ENCODE measurements at places on chromosomes 16 and 17.

GRCh38 chr16:11437069-11437468 lies 91.8 kb downstream of the RMI2 start:
- DNase-seq, result no peak

GRCh38 chr17:75774991-75775668 lies 9.5 kb upstream of the UNK start:
- no peak for DNase-seq

- no peak for DNase-seq
Observed at GRCh38 chr17:8131844-8132441, 8.0 kb upstream of the HES7 start.

DNA sequence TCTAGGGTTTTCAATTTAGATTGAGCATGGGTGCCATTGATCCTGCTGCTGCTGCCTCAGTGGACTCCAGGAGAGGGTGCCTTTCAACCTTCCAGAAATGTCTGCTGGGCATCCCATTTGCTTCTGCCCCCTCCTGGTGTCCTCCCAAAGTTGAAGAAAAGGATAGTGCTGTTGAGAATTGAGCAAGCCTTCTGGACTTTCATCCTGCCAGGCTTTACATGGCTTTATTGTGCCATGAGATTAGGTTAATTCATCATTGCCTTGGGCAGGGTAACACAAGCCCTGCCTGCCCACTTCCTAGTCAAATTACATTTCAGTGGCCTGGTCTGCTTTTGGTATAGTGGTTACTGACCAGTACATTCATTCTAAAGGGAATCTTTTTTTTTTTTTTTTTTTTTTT lies 17.9 kb upstream of the TANGO6 start:
- DNase-seq, result no peak

GRCh38 chr16:81511371-81511770 lies 66.8 kb downstream of the CMIP start:
- no peak for DNase-seq

GRCh38 chr16:694187-694862 lies 4.1 kb upstream of the WDR24 start:
- DNase-seq, result no peak

DNA sequence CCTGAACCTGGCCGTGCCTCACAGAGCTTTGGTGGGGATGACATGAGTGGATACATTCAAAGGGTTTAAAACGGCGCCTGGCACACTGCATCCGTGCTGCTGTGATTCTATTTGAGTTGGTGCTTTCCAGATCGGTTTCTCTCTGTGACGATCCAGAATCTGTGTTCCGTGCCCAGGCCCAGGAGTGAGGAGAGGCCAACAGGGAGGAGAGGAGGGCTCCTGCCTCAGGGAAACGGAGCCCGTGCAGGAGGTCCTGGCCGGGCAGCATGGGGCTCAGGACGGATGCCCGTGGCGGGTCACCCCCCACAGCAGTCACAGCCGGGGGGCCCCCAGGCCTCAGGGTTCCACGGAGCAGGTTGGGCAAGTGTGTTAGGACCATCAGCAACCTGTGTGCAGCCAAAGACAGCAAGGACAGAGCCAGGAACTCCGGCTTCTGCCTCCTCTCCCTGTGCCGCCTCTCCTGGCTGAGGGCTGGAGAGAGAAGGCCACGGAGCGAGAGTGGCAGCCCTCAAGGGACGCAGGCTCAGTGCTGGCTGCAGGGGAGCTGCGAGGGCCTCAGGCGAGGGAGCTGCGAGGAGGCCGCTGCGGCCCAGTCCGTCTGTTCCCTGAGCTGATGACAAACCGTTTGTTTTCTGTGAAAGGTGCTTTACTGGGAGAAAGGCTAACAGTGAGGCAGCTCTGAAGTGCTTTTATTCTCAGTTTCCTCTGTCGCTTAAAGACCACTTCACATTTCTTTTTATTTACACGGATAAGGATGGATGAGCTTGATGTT lies 99.3 kb downstream of the METRNL start:
- no peak for DNase-seq

GRCh38 chr16:57912529-57913260 lies 58.2 kb downstream of the CNGB1 start:
- no peak for DNase-seq

- DNase-seq, result no peak
Observed at GRCh38 chr17:5552841-5553240, 31.5 kb downstream of the NLRP1 start.

- DNase-seq, result no peak
Observed at GRCh38 chr17:82862737-82863382, 23.0 kb upstream of the ZNF750 start.
